ENCODE measurements at places on chromosomes 1 and 21.

DNA sequence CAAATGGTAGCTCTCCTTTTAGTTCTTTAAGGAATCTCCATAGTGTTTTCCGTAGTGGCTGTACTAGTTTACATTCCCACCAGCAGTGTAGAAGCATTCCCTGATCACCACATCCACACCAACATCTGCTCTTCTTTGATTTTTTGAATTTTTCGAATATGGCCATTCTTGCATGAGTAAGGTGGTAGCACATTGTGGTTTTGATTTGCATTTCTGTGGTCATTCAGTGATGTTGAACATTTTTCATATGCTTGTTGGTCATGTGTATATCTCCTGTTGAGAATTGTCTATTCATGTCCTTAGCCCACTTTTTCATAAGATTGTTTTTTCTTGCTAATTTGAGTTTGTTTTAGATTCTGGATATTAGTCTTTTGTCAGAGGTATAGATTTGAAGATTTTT lies 84.6 kb upstream of the B3GALT2 start:
- DNase-seq = no peak

DNA sequence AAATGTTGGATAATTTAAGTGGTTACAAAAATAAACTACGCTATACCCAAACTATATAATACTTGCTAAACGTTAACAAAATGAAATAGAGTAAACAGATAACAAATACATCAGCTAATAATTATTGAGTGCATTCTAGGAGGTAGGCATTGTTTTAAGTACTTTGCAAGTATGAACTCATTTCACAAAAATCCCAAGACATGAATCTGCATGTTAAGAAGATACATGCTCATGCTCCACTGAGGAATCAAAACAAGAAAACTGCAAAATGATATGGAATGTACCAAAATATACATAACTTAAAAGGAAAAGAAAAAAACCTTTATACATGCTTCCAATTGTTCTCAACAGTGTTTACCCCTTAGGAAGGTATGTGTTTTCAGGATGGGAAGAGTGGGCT lies 2.5 kb downstream of the FRRS1 start:
- no peak for DNase-seq

- no peak for DNase-seq
Measured at GRCh38 chr1:3857791-3858129, 484 bp downstream of the DFFB start.

DNA sequence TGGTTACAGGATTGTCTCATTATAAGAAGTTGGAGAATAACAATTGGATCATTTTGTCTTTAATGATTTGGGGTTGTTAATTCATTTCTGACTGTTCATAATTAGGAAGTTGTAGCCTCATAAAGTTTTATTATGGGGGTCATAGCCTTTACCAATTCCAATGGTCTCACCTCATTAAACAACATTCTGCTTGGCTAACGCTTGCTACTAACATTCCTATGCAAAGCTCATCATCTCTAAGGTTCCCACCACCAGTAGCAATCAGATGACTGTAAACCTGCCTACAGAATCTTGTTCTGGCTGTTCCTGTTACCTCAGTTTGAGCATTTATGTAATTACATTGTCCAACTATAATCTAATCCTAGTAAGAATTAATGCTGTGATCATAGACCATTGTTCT lies 60.2 kb downstream of the ODF2L start:
- no peak for DNase-seq

GRCh38 chr1:147502760-147503159 lies 38.5 kb upstream of the BCL9 start:
- DNase-seq = no peak

DNA sequence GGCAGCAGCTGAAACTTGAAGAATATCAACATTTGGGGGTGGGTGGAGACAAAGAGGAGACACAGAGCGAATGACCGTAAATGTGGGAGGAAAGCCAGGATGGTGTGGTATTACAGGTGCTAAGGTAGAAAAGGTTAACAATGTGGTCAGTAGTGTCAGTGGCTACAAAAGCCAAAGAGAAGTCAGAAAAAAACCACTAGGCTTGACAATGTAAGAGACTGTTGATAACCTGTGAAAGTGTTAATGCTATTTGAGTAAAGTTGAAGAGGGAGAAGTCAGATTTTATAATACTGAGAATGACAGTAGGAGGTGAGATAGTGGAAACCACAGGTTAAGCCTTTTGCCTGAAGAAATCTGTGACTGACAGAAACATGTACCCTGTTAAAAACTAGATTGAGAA lies 120.8 kb downstream of the CLEC20A start:
- DNase-seq = no peak

DNA sequence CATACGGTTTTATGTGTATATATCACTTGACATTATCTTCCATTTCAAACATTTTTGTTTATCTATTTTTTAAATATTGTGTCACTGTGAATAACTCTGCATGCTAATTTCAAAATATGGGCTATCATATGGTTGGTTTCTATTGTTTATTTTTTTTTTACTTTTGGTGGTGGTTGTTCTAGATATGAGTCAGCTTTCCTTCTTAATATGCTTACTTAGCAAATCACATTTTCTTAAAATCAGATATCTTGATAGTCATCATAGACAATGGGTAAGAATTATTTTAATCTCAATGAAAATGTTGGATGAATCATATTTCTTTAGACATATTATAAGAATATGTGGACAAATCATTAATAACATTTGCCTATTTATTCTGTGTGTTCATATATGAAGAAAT lies 881.5 kb downstream of the BRINP3 start:
- DNase-seq = no peak

DNA sequence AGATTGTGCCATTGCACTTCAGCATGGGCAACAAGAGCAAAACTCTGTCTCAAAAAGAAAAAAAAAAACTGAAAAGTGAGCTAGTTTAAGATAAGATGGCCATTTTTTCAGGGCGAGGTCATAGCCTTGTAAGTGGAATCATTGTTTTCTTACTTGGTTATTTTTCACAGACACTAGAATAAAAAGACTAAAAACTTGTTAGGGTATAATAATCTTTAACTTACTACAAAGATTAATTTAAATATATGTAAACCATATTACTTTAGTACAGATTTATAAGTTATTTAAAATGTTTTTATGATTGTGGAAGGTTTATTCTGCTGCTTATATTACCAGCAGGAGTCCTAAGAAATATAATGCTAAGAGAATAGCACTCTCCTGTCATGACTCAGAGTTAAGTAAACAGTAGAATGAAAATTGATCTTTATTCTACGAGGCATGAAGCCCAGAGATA lies 23.5 kb downstream of the ANGPTL1 start:
- no peak for DNase-seq

DNA sequence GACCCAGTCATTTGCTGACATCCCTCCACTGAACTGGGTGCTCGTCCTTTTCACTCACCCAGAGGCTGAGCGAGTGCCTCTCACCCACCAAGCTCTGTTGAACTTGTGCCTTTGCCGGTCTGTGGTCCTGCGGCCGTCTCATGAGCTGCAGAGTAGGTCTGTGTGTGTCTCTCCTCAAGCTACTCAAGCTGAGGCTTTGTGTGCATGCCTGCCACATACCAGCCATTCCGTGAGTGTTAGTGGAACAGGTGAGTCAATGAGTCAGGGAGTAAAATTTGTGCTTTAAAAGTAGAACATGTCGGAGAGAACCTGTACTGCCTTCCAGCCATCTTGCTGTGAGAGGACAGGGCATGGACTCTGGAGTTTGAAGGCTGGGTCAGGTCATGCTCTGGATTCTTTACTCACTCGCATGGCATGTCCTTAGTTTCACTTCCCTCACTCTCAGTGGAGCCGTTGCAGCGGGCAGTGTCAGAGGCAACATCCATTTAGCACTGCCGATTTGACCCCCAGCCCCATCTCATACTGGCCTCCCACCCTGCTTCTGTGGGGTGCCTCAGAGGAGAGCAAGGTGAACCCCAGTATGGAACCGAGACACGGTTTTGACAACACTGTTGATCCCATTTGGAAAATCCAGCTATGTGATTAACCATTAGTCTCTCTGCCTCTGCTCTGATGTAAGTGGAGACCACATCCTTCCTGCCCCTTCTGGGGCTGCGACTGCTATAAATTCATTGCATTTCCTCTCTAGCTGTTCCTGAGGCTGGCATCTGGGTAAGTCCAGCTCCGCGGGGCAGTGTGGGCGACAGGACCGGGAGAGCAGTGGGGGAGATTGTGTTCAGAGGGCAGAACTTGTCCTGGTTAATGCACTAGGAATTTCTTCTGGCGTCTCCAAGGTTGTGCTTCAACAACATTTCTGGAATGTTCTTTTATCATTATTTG lies at the start of gene NLRP3:
Gene NLRP3, plus strand, starts transcription at position 751 of the 939 bp plus-strand sequence. CDS start 2,628 bp downstream, outside the sequence.
- DNase-seq = peak; percentile 73

DNA sequence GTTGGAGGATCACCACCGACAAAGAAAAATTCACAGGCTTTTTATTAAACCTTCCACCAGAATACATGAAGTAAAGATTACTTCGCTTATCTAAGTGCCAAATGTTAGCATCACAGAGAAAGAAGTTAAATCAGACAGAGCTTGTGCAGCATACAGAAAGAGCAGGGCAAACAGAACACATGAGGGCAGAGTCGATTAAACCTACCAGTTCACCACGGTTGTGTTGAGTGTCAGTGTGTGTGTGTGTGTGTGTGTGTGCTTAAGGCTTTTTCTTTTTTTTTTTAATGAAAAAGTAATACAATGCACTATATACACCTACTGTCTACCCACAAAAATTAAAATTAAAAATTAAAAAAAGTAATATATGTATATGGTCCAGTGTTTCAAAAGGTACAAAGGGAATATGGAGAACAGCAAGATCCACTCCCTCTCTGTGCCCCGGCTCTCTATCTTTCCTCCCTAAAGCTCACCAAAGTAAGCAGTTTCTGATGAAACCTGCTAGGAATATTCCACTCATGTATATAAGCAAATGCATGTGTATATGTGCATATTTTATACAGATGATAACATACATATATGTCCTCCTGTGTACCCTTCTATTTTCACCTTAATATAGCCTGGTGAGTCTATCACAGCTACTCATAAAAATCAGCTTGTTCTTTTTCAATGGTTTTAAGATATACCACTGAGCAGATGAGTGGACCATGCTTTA lies 17.7 kb downstream of the YIPF1 start:
- DNase-seq = no peak

GRCh38 chr1:185353124-185353523 lies 36.1 kb upstream of the IVNS1ABP start:
- DNase-seq = no peak

DNA sequence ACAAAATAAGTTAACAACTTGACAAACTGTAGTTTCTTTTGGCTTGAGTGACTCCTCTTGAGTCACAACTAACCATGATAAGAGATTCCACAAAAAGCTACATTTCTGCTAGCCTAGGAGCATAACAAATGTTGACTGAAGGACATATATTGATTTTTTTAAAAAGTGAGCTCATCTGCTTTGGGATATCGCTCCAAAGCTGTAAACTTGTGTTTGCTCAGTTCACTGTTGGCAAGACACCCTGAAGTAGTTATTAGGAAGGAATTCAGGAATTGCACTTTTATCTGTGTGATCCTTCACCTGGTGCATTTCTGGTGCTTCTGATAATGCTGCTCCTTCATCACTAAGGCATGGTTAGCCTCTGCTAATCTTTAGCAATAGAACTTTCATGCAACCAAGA lies 23.7 kb downstream of the RWDD3 start:
- DNase-seq = no peak

DNA sequence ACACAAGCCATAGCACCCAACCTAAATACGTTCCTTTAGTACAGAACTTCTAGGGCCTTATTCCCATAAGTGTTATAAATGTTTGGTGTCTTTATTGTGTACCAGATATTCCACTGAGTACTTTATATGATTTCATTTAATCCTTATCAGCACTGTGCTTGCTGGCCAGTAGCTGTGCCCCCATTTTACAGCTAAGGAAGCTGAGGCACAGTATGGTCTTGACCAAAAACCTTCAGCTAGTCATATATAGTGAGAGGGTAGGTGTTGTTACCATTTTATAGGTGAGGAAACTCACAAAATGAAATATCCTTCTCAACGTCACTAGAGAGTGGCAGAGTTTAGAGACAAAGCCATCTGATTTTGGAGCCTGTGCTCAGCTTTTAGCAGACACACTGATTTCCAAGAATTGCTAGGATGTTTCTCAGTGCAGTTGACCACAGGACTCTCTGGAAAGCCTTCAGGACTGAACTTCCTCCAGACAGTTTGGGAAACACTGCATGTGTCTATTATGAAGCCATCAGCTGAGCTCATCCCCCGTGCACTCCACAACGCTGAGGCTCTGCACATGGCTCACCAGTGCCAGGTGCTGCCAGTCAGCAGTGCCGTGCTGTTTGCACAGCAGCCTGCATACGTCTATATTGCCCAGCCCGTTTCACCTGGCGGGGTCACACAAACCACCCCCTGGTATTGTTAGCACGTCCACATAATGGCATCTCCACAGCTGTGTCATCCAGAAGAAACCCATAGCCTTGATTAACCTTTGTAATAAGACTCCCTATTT lies 15.4 kb downstream of the NPPA start:
- DNase-seq = no peak

DNA sequence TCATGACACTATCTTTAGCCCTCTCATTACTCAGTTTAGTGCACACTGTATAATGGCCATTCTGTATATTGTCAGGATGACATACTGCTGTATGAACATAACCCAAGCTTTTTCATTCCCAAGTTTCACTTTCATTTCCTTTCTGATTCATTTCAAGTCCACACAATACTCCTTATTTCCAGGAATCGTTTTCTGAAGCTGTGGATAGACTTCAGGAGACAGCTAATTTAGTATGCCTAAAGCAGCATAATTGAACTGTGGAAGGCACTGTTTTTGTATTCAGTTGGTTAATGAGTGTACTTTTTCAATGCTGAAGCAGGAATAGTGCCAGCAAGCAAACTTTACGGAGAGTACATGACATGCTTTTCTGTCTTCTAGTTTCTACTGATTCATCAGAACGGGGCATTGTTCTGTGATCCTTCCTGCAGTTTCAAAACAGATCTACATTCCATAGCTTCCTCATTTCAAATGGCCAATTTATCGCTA lies 578.5 kb upstream of the ZP4 start:
- no peak for DNase-seq

DNA sequence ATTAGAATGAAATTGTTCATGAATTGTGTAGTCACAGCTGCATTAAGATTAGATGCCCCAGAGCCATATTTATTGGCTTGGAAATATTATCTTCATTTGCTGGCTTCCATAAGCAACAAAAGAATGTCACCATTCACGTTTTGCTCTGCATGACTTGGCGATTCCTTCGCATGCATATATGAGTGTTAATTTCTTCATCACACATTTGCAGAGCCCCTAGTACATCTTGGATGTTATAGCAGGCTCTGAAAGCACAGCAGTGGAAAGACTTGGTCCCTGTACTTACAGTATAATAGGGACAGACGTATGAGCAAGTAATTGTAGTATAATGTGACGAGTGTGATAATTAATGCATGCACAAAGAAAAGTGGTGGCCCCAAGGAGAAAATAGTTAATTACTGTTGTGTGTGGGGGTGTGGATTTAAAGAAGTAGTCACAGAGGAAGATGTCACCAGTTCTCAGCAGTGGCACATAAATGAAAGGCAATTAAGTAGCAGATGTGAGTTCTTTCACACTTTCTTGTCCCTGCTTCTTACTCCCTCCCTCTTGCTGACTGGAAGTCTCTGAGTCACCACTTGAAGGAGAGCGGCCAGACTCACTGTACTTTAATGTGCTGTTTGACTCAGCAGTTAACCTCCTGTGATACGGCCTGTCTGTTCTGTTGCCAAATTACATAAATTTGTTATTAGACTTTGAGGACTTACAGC lies 21.0 kb downstream of the S100A10 start:
- DNase-seq = peak; percentile 17

Data from CD4-positive, alpha-beta T cell treated with Interferon gamma for 1 hour (primary cell).